ENCODE measurements at places on chromosomes 4 and X.

DNA sequence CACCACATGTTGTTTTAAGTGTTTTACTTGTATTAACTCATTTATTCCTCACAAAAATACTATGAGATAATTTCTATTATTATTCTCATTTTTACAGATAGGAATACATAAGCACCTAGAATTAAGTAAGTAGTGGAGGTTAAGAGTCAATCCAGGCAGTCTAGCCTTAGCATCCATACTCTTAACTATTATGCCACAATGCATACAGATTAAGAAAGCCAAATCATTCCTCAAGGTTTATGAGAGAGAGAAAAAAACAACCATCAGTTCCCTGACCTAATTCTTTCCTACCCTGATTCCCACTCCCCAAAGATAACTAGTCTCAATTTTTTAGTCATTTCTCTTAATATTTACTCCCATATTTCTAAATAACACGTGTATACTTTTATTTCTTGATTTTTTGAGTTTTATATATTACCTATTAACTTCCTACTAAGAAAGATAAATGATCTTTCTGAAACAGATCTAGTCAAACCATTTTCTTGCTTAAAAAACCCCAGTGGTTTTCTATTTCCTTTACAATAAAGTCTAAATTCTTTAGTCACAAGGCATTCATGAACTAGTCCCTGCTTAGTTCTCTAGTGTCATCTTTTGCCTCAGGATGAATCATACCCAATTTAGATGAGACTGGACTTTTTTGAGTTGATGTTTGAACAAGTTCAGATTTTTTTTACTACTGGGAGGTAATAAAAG lies 16.0 kb downstream of the UBA6 start:
- DNase-seq, result peak; percentile 17

- DNase-seq, result no peak
Observed at GRCh38 chr4:21649391-21650090, 299.0 kb downstream of the KCNIP4 start.

DNA sequence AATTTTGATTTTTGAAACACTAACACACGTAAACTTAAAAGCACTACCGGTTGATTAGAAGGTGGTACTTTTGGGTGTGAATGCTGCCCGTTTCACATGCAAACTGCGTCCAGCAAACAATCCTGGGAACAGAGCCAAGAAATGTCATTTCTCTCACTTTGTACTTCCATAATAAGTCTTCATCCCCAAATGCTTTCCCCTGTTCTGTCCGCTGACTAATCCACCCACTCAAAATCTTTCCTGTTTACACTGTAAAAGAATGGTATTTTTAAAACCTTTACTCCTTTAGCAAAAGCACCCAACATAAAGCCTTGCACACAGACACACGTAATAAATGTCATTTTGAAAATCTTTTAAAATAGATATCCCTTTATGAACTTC lies 39.1 kb upstream of the PDLIM5 start:
- DNase-seq, result no peak

DNA sequence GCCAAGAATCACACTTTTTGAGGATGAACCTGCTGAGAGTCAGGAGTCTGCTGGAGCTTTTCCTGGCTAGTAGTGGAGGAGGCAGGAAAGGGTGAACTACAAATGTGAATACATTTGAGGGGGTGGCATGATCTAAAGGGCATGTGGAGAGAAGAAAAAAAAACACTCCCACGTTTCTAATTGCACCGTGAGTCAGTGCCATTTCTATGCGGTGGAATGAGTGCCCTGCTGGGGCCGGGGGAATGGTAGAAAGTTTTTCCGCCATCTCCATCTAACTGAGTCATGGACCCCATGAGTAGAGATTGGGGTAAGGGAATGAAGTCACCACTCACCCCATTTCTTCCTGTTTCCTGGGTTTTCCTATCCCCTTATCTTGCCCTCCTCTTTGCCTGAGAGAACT lies 19.8 kb downstream of the BEX3 start:
- DNase-seq, result no peak

DNA sequence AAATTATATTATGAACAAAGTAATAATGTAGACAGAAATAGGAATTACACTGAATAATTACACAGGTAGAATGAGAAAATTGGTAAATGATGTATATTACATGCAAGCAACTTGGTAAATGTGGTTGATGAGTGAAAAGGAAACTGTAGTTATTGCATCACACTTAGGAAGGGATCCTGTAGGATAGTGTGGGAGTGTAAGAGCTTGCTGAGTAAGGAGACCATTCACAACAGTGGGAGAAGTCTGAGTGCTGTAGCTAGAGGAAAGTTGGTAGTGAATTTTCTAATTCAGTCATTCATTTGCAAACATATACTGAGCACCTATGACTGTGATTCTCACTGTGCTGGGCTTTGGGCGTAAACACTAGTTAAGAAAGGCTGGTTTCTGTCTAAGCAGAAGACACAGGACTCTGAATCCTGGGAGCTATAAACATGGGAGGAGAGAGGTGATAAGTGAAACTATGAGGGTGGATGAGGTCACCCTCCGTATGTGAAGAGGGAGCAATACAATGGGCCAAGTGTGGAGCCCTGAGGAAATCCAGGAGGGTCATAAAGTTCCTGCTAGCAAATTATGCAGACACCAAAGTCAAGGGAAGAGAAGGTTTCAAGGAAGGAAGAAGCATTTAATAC lies 14.2 kb upstream of the CPE start:
- no peak for DNase-seq

- no peak for DNase-seq
Observed at GRCh38 chrX:144566592-144566991, 680.7 kb upstream of the SPANXN1 start.

DNA sequence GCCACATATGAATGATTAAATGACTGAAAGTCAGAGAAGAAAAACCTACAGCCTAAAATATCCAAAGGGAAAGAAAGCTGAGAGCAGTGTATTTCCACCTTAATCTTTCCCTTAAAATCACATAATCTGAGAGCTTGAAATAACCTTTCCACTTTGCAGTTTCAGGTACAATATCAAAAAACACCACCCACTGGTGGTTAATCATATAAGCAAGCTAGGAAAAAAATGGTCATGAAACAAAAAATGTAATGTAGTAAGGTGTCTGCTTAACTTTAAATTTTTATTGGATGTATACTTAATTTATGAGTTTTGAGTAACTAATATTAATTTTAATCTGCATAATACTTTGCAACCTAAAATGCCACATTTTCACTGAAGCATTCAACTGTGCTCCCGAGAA lies 3.2 kb downstream of the PRDM5 start:
- DNase-seq, result no peak

- DNase-seq, result peak; percentile 26
Observed at GRCh38 chr4:17577665-17578481, 875 bp downstream of the LAP3 start.

- DNase-seq, result no peak
Observed at GRCh38 chr4:164188236-164188635, 565.7 kb upstream of the SMIM31 start.

GRCh38 chr4:29560452-29560851 lies 1159.7 kb upstream of the PCDH7 start:
- no peak for DNase-seq

DNA sequence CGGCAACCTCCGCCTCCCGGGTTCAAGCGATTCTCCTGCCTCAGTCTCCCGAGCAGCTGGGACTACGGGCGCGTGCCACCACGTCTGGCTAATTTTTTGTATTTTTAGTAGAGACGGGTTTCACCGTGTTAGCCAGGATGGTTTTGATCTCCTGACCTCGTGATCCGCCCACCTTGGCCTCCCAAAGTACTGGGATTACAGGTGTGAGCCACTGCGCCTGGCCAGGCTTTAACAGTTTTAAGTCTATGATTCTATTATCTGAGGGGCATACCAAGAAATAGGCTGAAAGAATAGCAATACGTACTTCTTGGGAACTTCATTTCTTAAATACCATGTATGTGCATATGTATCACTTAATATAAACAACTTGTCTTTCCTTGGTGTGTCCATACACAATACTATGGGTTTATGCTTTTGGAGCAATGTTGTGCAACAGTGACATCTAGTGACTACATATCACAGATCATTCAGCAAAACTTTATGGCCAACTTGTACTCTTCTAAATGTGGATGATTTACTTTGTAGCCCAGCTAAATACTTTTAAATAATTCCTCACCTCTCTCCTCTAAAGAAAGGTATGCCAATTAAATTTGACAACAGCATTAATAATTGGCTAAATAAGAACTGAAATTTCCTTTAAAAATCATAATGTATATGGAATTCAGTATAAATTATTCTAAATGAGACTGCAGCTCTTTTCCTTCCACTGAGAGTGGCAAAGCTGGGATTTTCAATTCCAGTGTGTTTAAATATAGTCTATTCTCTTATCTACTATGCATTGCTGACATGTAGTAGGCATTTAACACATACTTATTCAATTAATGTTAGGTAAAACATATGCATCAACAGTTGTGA lies 10.4 kb downstream of the SLC9B1 start:
- peak; percentile 45 for DNase-seq

DNA sequence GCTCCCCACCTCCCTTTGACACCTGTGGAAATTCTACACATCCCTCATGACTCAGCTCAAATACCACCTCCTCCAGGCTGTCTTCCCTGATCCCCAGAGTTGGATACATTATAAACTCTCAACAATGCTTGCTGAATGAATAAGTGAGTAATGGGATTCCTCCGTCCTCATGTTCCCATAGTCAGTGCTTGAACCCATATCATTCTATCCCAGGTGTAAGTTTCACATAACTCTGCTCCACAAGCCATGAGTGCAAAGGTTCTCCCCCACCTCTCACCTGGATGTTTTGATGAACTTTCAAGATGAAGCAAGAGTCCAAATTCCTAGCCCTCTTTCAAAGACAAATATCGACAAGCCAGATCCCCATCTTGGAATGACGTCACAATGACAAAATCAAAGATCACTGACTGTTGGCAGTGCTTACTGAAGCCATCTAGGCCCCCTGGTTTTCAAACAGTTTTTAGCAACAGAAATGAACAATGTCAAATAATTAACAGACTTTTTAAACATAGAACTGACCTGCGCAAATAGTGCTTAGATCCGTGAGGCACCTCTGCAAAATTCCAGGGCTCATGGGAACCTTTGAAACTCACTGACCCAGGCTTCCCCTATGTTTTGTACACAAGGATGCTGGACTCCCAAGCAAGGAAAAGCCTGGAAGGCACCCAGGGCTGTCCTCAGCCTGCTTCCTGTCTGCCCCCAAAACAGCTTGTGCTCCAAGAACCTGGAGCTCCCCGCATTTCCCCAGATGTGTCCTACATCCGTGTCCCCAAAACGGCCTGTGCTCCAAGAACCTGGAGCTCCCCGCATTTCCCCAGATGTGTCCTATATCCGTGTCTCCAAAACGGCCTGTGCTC lies 4.0 kb downstream of the SLC2A9 start:
- no peak for DNase-seq

GRCh38 chrX:75076429-75076828 lies 79.7 kb downstream of the ABCB7 start:
- no peak for DNase-seq

- DNase-seq, result no peak
Observed at GRCh38 chr4:18686338-18687037, 664.9 kb upstream of the LCORL start.

DNA sequence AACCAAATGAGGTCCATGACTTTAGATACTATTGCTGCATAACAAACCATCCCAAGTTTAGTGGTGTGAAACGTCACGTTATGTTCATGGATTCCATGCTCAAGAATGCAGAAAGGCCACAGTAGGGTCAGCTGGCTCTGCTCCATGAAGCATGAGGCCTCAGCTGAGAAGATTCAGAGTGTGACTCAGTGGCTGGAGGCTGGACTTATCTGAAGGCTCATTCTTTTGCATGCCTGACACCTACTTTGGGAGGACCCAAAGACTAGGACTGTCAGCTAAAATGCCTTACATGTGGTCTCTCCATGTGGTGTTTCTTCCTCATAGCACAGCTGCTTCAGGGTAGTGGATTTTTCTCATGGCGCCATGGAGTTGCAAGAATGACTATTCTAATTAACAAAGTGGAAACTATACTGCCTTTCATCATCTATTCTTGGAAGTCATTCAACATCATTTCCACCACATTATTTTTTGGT lies 11.5 kb upstream of the CCDC149 start:
- DNase-seq, result peak; percentile 42

- DNase-seq, result no peak
Observed at GRCh38 chr4:52968691-52969090, 106.6 kb downstream of the RASL11B start.

- no peak for DNase-seq
Observed at GRCh38 chr4:87044511-87045233, 109.9 kb downstream of the AFF1 start.

DNA sequence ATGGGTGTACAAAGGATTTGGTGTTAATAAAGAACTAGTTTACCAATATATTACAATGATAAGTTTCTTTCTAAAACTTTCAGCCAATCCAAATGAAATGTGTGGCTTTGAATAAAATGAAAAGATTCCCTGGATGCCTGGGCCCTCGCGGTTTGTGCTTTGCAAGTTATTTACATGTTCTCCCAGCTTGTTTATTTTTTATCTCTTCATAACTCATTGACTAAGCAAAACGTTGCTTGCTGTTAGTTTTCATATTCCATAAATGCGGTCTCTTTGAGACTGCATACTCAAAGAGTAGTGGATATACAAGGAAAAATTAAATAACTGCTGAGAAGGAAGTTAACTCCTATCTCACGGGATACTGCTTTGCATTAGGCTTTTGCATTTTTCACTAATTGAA lies 26.0 kb downstream of the FHDC1 start:
- no peak for DNase-seq

- no peak for DNase-seq
Observed at GRCh38 chr4:24693636-24694035, 101.7 kb upstream of the SOD3 start.

- DNase-seq, result no peak
Observed at GRCh38 chrX:55695227-55696018, 22.1 kb upstream of the RRAGB start.

- DNase-seq, result peak; percentile 3
Observed at GRCh38 chrX:50448565-50448964, 22.1 kb downstream of the DGKK start.

DNA sequence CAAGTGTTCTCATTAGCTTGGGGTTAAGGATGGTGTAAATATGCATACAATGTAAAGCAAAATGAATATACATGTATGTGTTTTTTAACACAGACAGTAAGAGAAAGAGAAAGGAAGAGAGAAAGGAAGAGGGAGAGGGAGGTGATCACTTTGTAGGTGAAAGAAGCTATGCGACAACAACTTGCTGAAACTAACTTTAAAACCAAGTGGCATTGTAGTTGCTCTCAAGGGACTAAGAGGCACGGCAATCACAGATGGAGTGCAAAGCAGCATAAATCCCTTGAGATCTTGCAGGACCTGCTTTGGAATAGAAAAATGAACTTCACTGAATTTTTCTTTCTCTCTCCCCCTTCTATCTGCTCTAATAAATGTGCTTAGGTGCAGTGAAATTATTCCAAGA lies 1665.0 kb upstream of the TENM3 start:
- no peak for DNase-seq

DNA sequence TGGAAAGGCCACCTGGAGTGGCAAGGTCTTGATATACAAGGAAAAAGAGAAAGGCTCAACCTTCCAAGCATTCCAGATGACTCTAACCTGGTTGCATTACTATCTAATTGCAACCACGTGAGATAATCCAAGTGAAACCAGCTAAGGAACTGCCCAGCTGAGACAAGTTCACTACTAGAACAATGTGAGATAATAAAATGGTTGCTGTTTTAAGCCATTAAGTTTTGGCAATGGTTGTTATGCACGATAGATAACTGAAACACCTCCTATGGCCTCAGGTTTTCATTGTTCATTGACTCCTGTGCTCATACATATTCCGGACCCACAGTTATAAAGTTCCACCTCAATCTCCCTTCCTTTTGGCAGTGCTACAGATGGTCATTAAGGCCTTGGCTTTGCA lies 9.2 kb upstream of the CXorf66 start:
- DNase-seq, result no peak
